Fibroblast of skin of right quadriceps (primary cell): ENCODE measurements at places on chromosomes 7 and 10.
A peak's percentile ranks its signal among the peaks of the same experiment; 100 is the strongest.

DNA sequence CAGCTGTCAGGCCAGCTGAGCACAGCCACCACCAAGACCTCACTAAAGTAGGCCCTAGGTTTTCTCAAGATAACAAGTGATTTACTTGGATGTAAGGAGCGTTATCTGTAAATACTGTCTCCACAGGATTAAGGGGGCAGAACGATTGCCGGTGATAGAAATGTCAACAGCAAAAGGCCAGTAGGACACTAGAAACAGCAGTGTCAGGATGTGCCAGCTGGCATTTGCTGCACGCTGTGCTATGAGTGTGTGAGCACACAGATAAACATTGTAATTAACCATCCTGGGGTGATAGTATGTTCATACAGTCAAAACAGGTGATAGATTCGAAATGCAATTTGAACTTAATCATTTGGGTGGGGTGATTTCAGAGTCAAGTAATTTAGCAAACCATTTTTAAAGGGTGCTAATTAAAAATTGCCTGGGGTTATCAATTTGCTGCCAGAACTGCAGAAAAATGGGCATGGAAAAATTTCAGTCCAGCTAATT, 36.3 kb upstream of the NOBOX start:
- DNase-seq = no peak

GRCh38 chr7:22632674-22633073, 94.3 kb upstream of the IL6 start:
- no peak for DNase-seq

GRCh38 chr10:72152286-72152685, 63.5 kb upstream of the ANAPC16 start:
- no peak for DNase-seq

DNA sequence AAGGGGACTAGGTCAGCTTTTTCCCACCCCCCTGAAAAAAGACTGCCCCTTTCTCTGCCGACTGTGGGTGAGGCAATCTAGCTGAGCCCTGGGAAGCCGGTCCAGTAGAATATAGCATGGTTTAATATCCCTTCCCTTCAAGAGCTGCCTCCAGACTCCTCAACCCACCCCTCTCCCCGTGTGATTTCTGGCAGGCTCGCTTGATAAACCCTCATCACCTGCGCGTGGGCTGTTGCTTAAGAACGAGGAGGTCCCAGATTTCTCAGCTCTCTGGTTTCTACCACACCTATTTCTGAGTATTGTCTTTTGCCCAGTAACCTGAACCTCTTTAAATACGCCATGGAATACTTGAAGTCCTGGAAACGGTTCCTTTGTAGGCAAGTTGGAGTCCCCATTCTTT, 2.0 kb upstream of the LRRC4 start:
- no peak for DNase-seq

DNA sequence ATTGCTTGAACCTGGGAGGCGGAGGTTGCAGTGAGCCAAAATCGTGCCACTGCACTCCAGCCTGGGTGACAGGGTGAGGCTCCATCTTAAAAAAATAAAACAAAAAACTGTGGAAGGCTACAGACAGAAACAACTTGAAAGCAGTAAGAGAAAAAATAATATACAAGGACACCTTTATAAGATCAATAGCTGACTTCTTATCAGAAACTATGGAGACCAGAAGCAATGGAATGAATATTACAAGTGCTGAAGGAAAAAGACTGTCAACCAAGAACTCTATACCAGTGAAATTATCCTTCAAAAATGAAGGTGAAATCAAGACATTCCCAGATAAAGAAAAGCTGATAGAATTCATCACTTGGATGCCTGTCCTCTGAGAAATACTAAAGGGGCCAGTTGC, 49.0 kb downstream of the RBAK start:
- no peak for DNase-seq

GRCh38 chr7:81161451-81162075, 242.7 kb upstream of the SEMA3C start:
- DNase-seq = peak; percentile 92

DNA sequence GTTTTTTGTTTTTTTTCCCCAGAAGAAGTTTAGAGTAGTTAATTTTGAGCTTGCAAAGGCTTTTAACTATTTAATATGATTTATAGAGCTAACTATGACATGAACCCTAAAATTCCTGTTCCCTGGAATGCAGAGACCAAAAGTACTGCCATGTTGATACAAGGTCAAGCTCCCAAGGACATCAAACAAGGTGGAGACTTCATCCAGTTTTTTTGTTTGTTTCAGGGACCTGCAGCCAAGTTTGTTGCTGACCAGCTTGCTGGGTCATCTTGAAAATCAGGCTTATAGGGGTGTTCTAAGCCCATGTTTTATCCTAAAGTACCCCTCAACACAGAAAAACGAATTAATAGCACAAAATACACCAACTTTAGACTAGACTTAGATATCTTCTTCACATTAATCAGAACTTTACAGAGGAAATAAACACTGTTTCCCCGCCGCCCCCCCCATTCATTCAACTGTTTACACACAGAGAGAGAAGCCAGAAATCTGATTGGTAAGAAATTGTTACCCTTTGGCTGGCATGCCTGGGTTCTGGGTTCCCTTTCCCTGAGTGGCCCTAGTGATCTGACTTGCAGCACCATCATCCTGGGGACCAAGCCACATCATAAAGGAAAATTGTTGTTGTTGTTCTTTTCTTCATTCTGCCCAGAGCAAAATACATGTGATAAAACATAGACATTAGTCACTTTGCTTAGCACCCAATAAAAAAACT, 860.5 kb downstream of the CCSER2 start:
- DNase-seq = no peak

- no peak for DNase-seq
Observed at GRCh38 chr7:128774921-128775320, 673 bp downstream of the OPN1SW start.

DNA sequence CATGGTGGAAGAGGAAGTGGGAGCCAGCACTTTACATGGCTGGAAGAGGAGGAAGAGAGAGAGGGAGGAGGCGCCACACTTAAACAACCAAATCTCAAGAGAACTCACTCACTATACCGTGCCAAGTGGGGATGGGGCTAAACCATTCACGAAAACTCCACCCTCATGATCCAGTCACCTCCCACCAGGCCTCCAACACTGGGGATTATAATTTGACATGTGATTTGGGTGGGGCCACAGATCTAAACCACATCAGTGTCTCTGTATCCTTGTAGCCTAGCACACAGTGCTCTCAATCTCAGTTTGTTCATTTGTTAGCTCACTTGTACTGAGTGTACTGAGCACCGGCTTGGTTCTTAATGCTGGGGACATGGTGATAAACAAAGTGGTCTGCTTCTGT, 228.3 kb downstream of the BUB3 start:
- DNase-seq = no peak

DNA sequence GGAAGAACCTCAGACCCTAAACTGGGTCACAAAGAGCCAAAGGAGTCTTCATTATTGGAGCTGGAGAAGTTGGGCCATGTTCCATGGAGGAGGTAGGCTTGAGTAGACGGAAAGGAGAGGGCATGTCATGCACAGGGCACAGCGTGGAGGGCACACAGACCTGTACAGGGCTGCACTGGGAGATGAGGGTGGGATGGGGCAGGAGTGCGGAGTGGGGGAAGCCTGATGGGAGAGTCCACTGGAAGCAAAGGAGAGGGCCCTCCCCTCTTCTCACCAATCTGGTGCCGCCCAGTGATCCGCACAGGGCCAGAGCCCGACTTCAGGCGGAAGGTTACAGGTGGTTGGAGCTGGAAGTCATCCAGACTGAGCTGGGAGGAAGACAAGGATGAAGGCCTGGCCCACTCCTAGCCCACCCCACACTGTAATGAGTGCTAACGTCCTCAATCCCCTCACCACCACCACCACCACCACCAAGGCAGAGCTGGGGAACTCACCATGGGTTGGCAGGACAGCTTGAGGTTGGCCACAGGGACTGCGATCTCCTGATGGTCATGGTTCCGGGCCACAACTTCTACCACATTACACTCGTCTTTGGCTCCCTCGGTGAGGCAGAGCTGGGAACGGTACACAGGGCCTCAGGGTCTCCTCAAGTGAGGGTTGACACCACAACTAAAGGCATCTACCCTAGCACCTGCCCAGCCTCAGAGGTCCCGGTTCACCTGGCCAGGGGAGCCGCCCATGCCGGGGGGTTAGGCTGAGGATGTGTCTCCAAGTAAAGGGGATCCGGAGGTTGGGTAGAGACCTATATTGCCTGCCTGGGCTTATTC, 1.0 kb downstream of the NPM3 start:
- no peak for DNase-seq

GRCh38 chr7:130986261-130986690, 252.3 kb upstream of the KLF14 start:
- DNase-seq = no peak

DNA sequence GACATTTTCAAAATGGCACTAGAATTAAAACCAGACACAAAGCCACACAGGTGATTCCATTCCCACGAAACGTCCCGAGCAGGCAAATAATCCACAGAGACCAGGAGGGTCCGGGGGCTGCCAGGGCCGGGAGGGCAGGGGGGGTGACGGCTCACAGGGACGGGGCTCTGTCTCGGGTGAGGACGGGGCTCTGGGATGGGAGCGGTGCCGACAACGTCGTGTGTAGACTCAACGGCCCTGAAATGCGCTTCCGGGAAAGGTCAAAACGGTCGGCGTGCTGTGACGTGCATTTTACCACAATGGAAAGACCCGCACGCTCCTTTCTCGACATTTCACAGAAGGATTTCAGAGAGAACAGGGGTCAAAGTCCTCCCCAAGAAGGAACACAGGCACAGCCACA, 63.3 kb upstream of the PDGFA start:
- DNase-seq = no peak

- no peak for DNase-seq
Observed at GRCh38 chr7:38881015-38881414, 28.0 kb downstream of the VPS41 start.

- DNase-seq = no peak
Observed at GRCh38 chr7:147251751-147252325, 1135.2 kb downstream of the CNTNAP2 start.

- DNase-seq = no peak
Observed at GRCh38 chr10:60532696-60533468, 143.2 kb upstream of the ANK3 start.

DNA sequence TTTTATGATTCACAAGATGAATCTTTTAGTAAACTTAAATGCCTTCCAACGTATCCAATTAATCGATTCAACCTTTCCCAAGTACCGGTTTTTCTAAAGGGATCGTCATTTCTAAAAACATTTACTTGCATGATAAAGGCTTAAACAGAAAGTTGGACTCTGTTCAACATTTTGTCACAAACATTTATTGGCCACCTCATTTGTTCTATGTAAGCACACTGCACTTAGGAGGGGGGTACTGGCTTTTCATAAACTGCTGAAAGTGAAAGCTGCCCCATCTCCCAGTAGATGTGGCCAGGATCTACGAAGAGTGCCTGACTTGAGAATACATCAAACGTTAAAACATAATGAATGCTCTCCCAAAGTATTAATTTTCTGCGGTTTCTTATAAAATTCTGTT, 37.3 kb upstream of the LAMB4 start:
- no peak for DNase-seq
